Renal cortical epithelial cell (primary cell): ENCODE measurements at places on chromosomes 2 and 18.

- DNase-seq: no peak
Measured at GRCh38 chr2:240259201-240259923, 118.9 kb upstream of the OTOS start.

GRCh38 chr2:240131296-240131695 lies 4.8 kb downstream of the COPS9 start:
- no peak for DNase-seq

- no peak for DNase-seq
Measured at GRCh38 chr2:43415592-43415991, 180.2 kb downstream of the THADA start.

DNA sequence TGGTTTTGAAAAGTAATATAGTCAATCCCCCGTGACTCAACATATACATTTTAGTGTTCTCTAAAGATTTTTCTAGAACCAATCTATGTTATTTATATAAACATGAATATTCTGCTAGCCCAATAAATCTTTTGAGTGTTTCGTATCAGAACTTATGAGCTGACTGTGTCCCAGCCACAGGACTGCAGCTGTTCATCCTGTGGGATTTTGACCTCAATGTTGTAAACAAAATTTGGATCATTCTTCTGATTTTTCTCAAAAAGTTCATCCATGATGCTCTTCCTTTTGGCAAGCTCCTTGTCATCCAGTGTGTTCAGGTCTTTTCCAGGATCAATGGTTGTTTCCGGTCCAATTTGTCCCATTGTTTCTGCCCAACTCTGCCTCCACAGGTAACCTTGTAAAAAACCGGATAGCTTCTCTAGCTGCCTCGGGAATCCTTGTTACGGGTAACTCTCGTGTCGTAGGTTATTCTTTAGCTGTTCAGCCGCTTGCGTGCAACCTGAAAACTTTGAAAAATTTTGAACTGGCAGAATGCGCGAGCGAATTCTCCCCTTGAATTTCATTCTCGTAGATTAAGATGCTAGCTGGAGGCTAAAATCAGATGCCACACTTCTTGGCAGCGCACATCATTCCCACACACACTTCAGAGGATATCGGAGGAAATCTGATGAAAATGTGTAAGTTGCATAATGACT lies 195.2 kb downstream of the SH3BP4 start:
- no peak for DNase-seq

DNA sequence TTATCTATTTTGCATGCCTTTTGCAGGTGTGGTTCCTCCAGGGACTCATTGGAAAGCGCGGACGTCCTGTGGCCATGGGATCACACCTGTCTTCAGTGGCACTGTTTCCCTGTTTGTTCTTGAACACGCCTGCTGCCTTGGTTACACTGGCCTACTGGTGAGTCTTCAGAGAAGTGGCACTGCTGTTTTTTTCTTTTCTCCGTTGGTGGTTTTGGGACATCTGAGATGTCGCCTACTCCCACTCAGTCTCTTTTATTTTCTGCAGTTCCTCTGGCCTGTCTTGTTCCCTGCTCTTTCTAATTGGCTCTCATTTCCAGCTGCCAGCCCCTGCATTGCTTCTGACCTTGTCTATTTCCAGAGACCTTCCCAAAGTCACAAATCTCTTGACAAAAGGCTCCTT lies 35.7 kb upstream of the POU3F3 start:
- DNase-seq: no peak

DNA sequence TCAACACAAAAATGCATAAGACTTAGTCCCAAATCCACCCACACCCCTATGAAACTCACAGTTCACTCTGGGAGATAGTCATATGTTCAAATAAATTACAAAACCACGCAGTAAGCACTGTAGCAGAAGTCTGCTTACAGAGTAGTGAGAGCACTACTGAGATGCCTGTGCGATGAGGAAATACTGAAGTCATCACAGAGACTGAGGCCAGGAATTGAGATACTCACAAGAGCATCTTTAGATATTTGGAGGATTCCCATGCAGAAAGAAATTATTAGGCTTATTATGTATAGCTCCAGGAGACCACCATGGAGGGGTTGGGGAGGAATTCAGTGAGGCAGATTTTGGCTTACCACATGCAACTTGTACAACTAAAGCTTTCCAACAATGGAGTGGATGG lies 82.3 kb downstream of the ANTXR1 start:
- DNase-seq: no peak

GRCh38 chr2:237702441-237703391 lies 75.3 kb downstream of the LRRFIP1 start:
- peak; percentile 34 for DNase-seq

GRCh38 chr18:9861157-9861556 lies 24.6 kb upstream of the TXNDC2 start:
- DNase-seq: no peak

DNA sequence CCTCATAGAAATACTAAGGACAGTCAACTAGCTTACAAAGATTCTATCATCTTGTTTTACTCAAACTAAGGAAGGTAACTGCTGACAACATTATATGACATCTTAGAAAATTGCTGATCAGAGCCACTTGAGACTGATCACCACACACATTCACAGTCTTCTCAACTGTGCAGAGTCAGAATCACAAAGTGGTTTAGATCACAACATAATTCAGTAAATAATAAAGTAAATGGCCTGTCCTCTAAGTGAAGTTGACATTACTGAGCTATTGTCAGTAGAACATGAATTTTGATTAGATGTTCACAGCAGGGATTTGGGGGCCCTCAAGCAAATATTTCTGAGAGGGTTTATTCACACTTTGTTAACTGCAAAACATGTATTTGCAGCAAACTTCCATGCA lies 28.5 kb downstream of the NOL4 start:
- DNase-seq: no peak

GRCh38 chr2:232545511-232546375 lies 4.6 kb downstream of the TIGD1 start:
- DNase-seq: no peak

GRCh38 chr2:127911737-127912136 lies 26.0 kb upstream of the AMMECR1L start:
- no peak for DNase-seq

DNA sequence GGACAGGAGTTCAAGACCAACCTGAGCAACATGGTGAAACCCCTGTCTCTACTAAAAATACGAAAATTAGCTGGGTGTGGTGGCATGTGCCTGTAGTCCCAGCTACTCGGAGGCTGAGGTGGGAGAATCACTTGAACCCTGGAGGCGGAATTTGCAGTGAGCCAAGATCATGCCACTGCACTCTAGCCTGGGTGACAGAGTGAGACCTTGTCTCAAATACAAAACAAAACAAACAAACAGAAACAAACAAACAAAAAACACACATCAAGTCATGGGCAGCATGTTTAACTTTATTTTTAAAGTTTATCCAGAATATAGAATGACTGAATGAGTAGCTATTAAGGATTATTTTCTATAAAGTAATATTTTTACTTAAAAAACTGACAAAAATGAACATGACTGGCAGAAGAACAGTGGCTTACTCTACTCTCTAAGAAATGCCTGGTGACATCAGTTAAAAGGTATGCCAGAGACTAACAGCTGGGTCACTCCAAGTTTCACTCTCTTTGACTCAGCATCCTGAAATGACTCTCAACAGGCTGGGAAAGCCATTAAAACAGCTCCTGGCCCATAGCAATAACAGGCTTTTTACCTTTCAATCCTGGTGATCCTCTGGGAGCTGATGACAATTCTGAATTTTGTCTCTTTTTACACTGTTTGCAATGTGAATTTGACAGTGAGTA lies 281.6 kb upstream of the STON1 start:
- DNase-seq: peak; percentile 94

DNA sequence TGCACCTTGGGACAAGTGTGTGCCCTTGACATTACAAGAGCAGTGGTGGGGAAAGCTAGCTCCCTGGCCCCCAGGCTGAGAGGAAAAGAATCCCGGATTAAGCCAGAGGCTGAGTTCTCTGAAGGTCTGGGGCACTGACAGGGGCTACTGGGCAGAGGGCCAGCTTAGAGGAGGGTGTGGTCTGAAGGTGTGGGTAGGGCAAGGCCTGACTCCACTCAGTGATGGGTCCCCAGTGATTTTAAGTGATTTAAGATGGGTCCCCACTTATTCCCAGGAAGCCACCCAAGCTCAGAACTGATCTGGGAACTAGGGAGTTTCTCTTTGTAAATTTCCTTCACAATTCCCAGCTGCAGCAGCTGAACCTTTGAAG lies 8.8 kb downstream of the TMEM37 start:
- no peak for DNase-seq

GRCh38 chr18:24942144-24942543 lies 409.8 kb downstream of the ZNF521 start:
- no peak for DNase-seq

DNA sequence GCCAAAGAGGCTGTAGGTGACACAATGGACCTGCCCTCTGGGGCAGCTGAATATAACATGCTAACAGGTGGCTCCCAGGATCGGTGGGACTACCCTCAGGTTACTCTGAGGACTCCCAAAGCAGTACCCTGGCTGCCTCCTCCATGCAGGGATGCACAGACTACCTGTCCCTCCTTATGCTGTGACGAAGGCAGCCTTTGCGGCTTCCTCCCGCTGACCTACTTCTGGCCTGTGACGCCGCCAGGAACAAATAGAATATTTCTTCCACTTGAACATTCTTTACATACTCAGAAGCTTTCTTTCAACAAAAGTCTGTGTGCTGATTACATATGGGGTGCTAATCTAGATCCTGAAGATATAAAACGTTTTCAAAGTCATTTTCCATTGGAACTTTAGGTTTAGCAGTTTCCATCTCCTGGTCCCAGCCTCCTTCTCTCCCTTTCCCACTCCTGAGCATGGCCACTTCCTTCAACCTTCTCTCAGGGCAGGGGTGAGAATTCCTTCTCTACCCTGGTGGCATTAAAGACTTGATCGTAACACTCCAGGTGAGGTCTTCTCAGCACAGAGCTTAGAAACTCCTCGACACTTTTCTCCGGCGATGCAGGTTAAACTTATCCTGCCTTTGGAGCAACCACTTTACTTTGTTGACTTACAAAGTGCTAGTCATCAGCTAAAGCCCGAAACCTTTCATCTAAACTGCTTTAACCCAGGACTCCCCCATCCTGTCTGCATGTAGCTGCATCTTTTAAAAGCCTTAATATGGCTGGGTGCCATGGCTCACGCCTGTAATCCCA lies 58.9 kb upstream of the STK17B start:
- no peak for DNase-seq

GRCh38 chr2:102619414-102620319 lies at the start of gene SLC9A2:
TSS of gene SLC9A2 (plus strand) at chr2:102619553. CDS start at chr2:102619849, 296 bp downstream.
- DNase-seq: no peak

GRCh38 chr2:29430382-29431112 lies 315.3 kb downstream of the CLIP4 start:
- no peak for DNase-seq

- no peak for DNase-seq
Measured at GRCh38 chr18:39589496-39589895, 2023.9 kb upstream of the CELF4 start.

- DNase-seq: no peak
Measured at GRCh38 chr2:222257645-222258044, 41.2 kb downstream of the PAX3 start.

DNA sequence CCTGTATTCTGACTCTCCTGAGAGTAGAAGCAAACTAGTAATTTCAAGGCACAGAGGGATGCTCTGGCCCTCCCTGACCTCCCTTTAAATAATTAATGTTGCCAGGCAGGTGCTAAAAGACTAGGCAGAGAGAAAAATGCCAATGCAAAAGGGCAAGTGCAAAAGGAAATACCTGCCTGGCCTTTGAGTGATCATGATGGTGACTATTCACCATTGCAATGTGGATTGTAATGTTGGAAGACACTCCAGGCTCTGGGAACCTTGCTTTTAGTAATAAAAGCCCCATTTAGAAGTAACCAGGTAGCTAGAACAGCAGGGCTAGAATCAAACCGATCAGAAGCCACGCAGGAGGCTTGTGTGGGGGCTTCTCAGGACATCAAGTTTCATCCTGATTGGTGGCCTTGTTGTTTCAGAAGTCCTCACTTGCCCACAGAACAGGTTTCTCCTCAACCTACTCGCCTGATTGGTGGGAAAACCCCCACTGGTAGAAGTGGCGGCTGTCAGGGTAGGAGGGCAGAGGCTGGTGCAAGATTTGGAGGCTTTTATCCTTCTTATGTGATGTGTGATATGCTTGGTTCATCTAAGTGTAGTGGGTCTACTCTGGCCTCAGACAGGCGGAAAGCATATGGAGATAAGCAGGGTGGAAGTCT lies 16.0 kb upstream of the CHRNA1 start:
- no peak for DNase-seq

DNA sequence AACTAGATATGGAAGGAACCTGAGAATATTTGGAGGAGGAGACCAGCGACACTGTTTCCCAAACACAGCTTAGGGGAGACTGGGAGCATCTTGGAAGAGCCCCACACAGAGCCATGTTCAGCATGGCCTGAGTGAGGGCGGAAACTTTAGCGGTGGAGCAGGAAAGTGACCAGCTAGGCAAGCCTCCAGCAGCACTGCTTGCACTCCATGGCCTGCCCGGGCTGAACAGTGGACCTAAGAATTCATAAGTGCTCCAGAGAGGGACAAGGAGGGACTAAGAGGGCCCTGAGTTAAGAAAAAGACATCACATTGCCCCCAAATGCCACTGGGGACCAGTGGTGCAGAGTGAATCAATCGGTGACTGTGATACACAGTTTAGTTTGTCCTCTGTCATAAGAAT lies 566.4 kb downstream of the TNS1 start:
- DNase-seq: no peak

- no peak for DNase-seq
Measured at GRCh38 chr2:64142741-64143168, 1.5 kb downstream of the PELI1 start.

- no peak for DNase-seq
Measured at GRCh38 chr18:56085551-56085950, 497.6 kb upstream of the TCF4 start.

GRCh38 chr2:211748339-211748738 lies 790.3 kb downstream of the ERBB4 start:
- DNase-seq: no peak

GRCh38 chr2:217277646-217278398 lies 418.0 kb upstream of the TNP1 start:
- DNase-seq: peak; percentile 54

DNA sequence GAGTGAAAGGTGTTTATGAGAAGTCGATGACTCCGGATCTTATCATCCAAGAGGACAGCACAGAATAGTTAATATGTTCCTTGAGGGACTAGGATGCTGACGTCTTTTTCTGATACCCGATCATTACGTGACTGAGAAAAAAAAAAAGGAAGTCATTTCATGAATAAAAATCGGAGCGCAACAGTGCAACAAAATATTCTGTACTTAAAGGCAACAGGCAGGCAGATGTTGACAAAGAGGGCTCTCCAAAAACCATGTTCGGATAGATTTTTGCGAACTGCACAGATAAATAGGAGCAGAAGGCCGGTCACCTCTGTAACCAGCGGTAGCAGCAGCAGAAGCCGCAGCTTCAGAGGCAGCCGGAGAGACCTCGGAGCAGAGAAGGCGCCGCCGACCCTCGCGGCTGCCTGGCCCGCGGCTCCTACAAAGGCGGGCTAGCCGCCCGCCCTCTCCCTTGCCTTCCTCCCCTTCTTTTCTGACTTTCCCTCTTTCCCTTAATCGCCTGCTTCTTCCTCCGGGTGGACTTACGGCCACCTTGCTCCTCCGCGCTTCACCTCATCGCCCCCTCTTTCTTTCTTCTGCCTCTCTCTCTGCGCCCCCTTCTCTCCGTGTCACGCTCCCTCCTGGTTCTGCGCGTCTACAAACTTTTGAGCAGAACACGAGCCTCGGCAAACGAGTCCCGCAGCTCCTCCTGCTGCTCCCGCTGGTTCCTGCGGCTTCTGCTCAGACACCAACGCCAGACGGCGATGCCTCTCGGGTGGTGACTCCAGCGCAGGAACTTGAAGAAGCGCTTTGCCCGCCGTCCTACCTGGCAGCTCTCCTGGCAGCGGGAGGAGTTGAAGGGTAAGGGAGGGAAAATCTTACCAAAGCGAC lies at the start of gene ADCYAP1:
TSS of gene ADCYAP1 (plus strand) at position 654 of the 873 bp plus-strand sequence. CDS start 516 bp downstream, outside the sequence.
- no peak for DNase-seq

- no peak for DNase-seq
Measured at GRCh38 chr2:15842758-15843666, 97.3 kb upstream of the MYCN start.
